CD4-positive, alpha-beta T cell treated with Interleukin-1 beta for 1 hour (primary cell): ENCODE measurements at places on chromosomes 12 and 14.

GRCh38 chr12:81615026-81615588 lies 144.0 kb downstream of the PPFIA2 start:
- DNase-seq = no peak

- DNase-seq = no peak
Observed at GRCh38 chr14:103436533-103436932, 51.3 kb downstream of the MARK3 start.

DNA sequence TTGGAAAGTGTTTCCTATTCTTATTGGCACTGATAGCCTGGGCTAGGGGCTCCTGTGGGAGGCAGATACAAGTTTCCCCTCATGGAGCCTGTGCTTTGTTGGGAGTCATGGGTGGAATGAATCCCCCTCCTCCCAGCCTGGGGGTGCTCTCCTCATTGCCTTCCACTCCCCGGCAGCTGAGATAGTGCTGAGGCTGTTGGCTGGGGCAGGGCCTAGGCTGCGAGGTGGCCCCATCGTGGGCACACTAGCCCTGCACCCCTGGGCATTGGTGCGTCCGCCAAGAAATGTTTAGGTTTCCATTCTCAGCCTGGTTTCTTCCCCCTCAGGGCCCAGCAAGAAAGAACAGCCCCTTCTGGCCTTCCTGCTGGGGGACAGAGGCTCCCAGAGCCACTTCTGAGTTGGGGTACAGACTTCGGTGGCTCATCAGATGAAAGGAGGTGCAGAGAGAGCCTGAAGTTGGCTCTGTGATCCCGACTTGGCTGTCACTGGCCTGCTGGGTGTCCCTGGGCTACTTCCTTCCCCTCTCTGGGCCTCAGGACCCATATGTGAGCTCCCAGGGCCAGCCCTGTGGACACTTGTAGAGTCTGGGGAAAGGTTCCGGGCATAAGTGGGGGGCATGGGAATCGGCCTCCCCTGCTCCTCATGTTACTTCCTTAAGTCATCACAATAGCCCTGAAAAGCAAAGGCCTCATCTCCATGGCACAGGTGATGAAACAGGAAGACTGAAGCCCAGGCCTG lies 2.7 kb upstream of the ARL6IP4 start:
- DNase-seq = no peak

DNA sequence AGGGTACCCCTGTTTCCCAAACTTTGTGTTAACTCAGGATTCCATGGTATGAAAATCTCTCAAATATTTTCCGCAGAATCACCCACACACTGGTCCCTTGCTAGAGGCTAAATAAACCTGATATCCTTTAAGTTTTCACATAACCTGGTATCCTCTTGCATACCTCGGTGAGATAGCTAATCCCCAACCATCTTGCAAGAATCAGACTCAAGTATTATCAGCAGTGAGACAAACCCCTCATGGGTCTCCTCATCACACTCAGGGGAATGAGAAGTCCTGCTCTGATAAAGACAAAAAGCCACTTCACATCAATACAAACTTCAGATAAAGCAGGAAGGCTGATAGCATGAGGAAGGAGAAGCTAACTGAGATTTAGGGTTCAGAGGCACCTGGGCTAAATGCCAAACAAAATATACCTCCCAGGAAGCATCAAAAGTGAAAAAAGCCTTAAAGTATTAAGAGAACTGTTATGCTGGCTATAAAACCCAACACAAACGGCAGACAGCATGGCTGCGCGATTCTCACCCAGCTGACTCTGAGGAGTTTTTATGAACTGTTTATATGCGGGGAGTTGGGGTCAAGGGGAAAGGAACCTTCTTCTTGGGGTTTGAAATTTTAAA lies 96.5 kb downstream of the FOXN3 start:
- no peak for DNase-seq

GRCh38 chr14:81276073-81277069 lies 55.6 kb upstream of the GTF2A1 start:
- no peak for DNase-seq

GRCh38 chr14:22887260-22887989 lies 4.4 kb downstream of the REM2 start:
- peak; percentile 73 for DNase-seq

GRCh38 chr12:78402366-78403134 lies 462.0 kb upstream of the SYT1 start:
- DNase-seq = no peak

DNA sequence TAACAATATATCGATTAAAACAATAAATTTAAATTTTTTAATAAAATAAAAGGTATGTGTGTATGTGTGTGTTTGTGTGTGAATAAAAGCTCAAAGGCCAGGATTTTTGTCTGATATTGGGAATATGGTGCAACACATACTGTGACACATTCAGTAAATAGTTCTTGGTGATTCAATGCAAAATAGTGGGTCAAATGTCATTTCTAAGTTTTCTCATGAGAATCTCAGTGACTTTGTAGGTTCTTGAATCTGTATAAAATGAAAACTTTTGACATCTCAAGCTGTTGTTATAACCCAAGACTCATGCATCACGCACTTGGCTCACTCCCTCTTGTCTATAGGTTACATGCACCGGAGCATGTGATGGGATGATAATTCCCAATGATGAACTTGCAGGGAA lies 16.2 kb upstream of the MED6 start:
- no peak for DNase-seq

- no peak for DNase-seq
Observed at GRCh38 chr14:95267306-95267705, 52.4 kb downstream of the CLMN start.

GRCh38 chr12:8697120-8697475 lies 693 bp upstream of the RIMKLB start:
- peak; percentile 20 for DNase-seq

DNA sequence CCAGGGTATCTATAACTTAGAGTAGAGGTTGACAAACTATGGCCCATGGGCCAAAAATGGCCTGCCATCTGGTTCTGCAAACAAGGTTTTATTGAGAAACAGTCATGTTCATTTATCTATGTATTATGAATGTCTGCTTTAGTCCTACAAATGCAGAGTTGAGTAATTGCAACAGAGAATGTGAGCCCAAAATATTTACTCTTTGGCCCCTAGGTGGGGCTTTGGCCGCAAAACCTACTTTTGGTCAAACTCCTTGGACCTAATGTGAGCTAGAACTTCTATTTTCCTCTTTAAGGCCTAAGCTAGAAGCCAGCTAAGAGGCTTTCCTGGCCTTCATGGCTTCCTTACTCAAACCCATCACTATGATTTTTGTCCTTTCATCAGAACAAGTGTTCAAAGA lies 379.1 kb downstream of the NELL2 start:
- no peak for DNase-seq

- DNase-seq = no peak
Observed at GRCh38 chr14:99990268-99991170, 74.7 kb upstream of the EVL start.

- DNase-seq = no peak
Observed at GRCh38 chr12:98873776-98874175, 228.7 kb downstream of the APAF1 start.

GRCh38 chr12:75446857-75447256 lies 33.7 kb upstream of the GLIPR1 start:
- no peak for DNase-seq

DNA sequence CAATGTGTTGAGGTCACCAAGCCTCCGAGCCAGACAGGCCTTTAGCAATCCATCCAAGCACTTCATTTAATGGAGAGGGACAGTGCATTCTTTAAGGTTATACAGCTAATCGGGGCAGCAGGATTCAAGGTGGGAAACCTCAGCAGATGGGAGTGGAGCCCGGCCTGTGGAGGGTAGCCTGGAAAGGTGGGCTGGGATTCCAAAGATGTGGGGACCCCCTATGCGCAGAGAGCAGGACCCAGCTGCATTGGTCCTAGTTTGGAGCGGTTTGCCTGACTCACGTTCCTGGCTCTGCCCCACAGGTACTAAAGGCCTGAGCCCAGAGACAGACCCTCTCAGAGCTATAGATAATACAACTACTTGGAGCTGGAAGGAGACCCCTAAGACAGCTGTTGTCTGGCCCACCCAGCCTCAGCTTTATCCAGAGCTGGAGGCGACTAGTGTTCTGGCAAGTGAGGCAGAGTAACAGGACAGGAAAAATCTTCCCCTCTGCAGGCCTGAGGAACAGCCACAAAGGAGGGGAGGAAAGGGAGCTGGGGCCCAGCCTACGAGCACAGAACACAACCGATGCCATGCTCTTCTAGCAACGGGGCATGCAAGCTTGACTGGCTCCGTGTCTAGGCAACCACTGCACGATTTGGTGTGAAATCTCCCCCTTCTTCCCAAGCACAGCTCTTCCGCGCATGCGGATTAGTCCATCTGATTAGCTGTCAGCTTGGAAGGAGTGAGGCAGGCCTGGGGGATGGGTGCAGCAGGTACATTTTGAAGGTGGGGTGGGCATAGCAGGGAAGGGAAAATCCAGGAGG lies 1.1 kb upstream of the MYH7 start:
- DNase-seq = no peak

DNA sequence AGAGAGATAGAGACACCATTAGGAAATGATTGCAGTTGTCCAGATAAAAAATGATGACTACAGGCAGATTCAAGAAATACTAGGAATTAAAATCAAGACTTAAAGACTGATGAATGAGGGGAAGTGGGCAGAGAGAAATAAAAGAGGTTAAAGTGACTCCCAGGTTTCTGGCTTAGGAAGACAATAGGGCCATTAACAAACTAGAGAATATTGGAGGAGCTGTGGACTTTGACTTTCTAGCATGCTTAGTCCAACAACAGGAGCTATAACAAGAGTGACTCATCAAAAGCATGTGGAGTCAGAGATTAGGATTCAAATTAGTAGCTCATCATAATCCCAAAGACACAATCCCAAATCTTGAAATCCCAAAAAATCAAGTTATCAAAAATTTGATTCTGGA lies 101.5 kb downstream of the BMP4 start:
- no peak for DNase-seq

- DNase-seq = no peak
Observed at GRCh38 chr12:118946256-118946655, 35.1 kb upstream of the SRRM4 start.

- no peak for DNase-seq
Observed at GRCh38 chr12:106051853-106052531, 86.8 kb downstream of the NUAK1 start.

GRCh38 chr14:61280526-61281185 lies 482 bp downstream of the TMEM30B start:
- peak; percentile 79 for DNase-seq

GRCh38 chr12:3551386-3551785 lies 60.4 kb downstream of the PRMT8 start:
- DNase-seq = no peak

DNA sequence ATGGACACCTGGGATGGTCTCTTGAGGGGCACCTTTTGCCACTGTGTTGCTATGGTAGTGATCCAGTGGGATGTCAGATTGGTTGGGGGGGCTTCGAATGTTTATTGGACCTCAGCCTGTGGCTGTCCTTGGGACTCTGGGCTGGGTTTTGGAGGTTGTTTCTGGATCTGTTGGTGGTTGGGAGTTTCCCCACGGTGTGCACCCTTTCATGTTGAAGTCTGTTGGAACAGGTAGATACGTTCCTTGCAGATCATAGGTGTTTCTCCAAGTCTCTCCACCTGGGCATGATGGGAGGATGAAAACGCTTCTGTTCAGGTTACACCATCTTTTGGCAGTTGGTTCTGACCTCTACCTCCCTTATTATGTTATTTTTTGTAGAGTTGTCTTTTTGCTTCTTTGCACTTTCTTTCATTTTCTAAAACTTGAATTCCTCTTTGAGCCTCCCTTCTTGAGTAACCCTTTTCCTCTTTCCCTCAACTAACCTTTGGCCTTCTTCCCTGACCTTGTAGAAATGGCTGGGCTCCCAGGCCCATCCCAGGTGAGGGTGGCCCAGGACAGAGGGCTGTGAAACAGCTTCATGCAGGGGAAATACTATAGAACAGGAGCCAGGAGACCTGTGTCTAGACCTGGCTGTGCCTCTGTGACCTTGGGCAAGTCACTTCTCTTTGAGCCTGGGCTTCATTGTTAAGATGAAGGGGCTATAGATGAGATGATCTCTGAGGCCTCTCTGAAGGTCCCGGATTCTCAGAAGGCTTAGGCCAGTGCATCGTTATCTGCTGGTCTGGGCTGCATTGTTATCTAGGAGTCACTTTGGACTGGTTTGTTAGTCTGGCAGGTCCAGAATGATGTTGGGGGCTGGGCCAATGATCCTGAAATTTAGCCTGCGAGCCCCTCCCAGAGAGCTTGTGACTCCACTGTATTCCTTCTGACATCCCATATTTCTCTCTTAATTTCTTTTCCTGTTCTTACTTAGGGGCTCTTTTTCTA lies 2.0 kb downstream of the ATN1 start:
- no peak for DNase-seq

DNA sequence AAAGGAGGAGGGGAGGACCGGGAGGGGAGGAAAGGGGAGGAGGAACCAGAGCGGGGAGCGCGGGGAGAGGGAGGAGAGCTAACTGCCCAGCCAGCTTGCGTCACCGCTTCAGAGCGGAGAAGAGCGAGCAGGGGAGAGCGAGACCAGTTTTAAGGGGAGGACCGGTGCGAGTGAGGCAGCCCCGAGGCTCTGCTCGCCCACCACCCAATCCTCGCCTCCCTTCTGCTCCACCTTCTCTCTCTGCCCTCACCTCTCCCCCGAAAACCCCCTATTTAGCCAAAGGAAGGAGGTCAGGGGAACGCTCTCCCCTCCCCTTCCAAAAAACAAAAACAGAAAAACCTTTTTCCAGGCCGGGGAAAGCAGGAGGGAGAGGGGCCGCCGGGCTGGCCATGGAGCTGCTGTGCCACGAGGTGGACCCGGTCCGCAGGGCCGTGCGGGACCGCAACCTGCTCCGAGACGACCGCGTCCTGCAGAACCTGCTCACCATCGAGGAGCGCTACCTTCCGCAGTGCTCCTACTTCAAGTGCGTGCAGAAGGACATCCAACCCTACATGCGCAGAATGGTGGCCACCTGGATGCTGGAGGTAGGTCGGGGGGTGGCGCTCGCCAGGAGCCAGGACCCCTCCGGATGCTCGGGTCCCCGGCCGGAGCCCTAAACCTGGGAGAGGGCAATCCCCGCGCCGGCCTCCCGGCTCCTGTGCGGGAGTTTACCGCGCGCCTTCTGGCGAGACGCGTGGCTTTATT lies at the start of gene CCND2:
CCND2 (plus strand) TSS at position 111 of the 744 bp plus-strand sequence; CDS start at position 390, 279 bp downstream.
- peak; percentile 78 for DNase-seq

- DNase-seq = no peak
Observed at GRCh38 chr14:92496191-92496857, 17.3 kb upstream of the RIN3 start.
